ENCODE measurements at places on chromosomes 7 and 10.

DNA sequence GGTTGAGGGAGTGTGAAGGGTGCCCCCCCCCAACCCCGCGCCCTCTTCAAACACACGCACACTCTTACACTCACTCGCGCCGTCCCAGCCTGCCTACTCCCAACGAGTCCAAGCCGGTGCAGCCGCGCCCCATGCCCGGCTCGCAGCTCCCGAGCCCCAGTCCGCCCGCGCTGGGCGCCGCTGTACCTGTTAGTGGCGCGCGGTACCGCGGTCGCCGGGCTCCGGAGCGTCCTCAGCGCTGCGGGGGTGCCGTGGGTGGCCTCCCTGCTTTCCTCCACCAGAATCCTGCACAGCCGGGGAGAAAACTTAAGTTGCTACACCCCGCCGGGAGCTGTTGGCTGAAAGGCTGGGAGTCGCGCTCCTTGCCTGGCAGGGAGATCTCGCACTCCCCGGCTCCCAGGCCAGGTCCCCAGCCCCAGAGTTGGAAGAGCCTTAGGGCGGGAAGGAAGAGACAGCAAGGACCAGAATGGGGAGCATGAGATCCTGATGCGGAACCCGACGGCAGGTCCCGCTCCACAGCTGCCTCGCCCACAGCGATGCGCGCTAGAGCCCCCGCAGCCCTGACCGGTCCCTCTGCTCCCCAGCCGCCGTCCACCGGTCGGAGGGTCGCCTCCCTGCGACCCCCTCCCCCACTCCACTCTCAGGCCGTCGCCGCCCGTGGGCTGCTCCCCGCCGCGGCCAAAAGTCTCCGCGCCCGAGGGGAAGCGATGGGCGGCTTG lies 863 bp downstream of the ST8SIA6 start:
- DNase-seq, result peak; percentile 63

DNA sequence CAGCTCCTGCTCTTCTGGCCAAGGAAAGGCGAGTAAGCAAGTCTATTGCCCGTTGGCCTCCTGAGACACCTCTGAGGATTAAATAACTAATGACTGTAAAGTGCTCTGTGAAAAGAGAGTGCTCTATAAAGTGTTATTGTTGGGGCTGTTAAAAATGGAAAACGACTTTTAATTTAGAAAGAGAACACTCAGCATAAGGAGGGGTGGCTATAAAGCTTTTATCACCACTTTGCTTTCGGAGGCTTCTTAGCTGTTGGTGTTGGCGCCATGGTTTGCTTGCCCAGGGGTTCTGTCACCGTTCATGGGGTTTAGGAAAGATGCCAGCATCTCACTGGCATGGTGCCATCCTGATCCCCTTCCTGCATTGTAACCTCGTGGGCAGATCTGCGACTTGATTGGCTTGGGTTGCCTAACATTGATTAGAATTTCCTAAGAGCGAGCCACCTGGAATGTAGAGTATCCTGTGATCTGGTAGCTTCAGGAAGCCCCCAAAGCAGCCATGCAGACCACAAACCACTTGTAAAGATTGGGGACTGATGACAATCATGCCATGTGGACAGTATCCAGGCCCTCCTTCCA lies 509.9 kb downstream of the LRMDA start:
- DNase-seq, result no peak

DNA sequence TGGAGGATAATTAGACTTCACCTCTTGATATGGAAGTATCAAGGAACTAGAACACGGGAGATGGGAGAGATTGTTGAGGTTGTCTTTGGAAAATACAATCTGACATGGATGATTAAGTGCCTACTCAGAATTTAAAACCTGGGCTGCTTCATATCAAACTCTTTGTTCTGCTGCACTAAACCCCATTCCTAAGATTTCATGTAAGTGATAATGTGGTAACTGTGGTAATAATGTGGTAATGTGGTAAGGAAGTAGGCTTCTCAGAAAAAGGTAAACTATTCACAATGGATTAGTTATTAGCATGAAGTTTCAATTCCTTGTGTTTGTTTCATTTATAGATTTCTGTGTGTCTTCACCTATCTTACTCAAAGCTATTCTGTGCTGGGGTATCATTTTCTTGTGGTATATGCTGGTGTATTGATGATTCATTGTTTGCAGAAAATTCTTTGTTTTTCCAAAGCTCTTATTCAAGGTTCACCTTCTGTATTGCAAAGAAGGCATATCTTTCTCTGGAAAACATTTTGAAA lies 129.9 kb upstream of the TAC1 start:
- no peak for DNase-seq

DNA sequence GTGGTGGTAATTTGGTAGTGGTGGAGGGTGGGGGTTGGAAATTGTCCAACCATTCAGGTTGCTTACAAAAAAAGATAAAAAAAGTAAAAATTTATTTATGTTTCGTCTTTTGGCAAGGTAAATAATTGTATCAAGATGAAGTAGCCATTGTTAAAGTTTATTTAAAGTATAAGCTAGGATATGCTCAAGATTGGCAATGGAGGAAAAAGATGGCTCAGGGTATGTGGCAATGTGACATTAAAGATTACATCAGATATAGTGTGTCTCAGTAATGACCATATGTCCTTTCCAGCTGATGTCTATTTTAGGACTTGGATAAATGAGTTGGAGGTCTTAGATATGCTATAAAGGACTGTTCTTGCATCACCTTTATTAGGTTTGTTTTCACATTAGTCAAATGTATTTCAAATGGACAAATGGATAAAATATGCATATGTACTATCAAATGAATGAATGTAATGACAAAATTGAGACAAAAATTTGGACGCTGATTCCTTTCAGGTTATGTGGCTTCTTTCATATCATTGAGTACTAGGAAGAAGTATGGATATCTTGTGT lies 60.9 kb downstream of the ST7 start:
- DNase-seq, result no peak

GRCh38 chr7:131692131-131692960 lies 135.9 kb upstream of the PODXL start:
- DNase-seq, result peak; percentile 59

DNA sequence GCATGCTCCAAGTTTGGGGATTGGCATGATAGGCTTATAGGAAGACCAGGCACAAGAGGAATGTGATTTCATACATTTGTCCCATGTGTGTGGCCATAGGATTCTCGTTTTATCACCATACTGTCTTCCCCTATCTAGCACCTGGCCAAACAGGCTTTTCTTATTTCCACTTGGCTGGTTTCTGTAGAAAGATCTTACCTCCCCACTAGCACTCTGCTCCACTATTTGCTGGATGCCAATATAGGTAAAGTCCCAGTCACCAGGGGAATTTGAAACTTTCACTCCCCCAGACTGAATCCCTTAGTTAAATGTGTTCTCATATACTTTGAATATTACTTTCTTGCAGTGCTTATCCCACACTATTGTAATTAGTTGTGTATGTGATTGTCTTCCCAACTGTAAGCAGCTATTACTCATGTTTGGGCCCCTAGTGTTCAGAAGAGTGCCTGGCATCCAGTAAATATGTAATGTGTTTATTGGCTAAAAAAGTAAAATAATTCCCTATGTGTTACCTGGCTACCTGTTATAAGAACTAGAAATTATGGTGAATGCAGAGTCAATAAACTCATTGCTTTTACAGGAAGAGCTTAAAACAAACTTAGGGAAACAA lies 109.0 kb downstream of the LRMDA start:
- no peak for DNase-seq

- DNase-seq, result no peak
These were observed 13.1 kb downstream of the UMAD1 start for GRCh38 chr7:7653593-7654187.

GRCh38 chr7:132075515-132075914 lies 500.8 kb downstream of the PLXNA4 start:
- DNase-seq, result no peak

DNA sequence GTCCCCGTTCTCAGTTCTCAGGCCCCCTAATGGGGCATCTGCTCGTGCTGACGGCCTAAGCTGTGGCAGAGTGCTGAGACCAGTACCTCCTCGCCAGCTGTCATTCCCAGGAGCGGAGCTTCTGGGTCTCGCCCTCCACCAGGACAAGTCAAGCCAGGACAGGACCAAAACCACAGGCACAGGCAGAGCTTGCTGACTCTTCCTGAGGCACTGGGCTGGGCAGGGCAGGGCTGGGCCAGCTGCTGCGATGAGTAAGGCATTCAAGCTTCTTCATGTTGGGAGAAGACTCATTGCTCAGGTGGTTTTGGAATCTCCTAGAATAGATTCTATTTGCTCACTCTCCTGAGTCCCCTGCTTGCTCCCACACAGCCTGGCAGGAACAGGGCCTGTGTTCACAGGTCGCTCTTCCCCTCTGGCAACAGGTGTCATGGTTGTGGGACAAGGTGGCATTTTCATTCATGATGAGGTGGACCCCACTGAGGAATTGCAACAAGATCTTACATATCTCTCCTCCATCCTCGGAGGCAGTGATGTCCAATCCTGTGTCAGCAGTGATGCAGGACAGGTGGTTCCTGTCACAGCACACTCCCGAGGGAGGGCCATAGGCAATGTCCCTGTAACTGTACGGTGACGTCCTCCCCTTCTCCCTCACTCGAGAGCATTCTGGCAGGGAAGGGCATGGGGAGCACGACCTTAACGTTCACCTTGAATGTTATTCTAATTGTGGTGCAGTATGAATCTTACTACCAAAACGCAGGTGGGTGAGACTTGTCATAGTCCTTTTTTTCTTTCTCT lies 17.0 kb upstream of the SH3PXD2A start:
- DNase-seq, result no peak

DNA sequence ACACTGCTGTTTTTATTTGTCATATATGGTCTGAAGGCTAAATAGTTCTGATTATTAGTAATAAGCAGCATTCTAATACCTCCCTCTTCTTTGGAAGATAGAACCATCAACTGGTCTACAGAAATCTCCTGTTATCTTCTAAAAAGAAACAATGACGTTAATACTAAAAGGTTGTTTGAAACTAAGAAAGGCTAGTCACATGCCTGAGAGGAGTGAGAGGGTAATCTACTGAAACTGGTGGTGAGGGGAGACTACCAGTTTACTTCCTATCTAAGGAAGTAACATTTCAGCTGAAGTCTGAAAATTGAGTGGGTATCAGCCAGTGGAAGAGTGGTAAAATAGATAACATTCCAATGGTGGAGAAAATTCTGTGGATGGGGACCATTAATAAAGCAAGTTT lies 48.4 kb downstream of the FGFBP3 start:
- DNase-seq, result no peak

DNA sequence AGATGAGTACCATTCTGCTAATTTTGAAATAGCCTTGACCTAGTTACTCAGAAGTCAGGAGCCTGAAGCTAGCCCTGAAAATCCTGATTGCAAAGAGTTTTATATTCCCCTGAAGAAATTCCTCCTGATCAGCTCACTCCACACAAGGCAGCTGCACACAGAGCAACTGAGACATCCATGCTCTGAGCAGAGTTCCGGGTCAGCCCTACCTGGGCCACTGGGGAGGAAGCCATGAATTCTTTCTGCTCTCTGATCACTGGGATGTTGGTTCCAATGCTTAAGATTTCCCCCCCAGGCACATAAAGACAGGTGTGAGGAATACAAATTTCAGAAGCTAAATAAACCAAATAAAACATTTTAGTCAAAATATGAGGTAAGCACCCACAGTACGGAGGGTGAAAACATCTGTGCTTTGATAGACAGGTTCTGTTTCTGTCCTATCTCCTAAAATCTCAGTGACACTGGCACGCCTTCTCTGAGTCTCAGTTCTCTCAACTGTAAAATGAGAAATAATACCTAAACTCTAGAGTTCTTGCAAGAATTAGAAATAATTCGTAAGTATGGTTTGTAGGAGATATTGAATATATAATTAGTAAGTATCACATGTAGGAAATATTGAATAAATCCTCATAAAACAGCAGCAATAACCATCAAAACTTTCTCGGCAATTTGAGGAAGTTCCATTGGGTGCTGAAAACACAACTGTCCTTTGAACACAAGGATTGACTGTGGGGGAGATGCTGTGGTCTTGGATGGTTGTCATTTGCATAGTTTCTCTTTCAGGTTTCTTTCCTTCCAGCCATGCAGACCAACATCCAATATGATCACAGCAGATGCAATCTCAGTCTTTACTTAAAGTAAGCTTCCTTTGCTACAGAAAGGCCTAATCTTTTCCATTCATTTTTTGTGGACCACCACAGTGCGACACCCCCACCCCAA lies 133.0 kb upstream of the TNS3 start:
- no peak for DNase-seq

DNA sequence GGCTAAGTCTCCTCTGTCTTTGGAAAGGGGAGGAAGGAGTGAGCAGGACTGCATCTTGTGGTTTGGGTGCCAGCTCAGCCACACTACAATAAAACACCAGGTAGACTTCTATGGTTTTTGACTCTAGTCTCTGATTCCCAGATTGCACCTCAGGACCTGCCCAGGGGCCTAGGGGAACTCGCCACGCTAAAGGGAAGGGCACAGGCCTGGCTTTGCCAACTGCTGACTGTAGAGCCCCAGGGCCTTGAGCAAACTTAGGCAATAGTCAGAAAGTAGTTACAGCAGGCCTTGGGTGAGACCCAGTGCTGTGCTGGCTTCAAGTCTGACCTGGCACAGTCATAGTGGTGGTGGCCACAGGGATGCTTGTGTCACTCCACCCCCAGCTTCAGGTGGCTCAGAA lies 24.2 kb upstream of the PRR15 start:
- no peak for DNase-seq

DNA sequence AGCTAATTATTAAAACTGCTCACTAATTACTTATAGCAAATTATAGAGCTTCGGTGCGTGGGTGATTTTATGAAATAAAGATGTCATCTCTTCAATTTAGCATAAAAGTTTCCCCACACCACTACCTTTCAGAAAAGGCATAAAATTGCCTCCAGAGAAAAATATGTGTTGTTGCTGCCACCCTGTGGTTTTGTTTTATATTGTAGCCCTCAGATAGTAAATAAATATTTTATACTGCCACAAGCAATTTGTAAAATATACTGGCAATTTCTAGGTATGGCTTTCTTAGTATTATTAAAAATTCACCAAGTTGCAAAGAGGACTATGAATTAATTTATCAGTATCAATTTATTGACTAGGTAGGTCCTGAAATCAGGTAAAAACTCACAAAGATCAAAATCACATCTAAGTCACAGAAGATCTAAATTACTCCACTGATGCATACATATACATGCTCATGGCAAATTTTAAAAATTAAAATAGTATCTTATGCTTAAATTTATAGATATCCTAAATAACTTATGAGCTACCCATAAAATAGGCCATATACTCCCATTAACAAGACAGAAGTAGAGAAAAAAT lies 26.5 kb downstream of the ASNS start:
- DNase-seq, result no peak

DNA sequence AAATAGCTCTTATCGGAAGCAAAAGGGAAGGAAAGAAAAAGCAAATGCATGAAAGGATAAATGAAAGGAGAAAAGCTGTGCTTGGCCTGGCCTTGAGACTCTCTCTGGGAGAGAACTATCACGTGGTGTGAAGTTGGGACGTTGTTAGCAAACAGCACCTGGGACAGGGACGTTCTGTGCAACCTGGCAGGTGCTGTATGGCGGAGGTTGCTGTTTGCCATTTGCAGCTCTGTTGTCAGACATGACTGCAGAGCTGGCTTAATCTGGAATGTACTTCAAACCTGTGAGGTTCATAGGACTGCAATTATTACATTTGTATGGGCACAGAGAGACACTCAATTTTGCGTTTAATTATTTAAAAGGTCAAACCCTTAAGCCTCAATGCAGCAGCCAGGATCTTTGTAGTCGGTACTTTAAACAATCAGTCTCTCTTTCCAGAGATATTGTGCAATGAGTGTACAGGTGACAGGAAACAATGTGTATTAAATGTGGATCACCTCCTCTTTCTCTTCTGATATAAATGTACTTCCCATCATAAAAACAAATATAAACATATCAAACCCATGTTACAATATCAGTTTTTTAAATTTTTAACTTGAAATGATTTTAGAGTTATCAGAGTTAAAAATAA lies 800.5 kb upstream of the KCND2 start:
- no peak for DNase-seq

Data from activated T-cell treated with anti-CD3 and anti-CD28 coated beads, Interleukin-2, amount 50 U/mL, for 24 hours (primary cell).